ENCODE measurements at places on chromosomes 1 and 21.

GRCh38 chr1:21337010-21337437, 46.8 kb upstream of the ECE1 start:
- no peak for DNase-seq

DNA sequence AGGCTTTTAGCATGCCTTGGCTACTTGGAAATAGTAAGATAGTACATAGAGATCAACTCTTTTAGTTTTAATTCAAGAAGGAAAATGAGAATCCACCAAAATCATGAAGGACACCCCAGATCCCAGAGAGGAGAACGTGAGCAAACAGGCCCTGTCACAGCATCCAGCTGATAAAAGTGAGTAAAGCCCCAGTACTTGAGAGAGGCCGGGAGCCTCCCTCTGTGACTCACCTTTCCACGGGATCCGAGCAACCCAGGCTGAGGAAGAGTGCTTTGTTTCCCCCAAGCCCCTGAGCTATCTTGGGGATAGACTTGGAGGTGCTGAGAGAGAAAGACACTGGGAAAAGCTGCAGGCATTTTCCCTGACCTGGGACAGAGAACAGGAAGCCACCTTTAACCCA, 238.6 kb downstream of the DUSP10 start:
- no peak for DNase-seq

GRCh38 chr1:21816602-21817302, 4.7 kb downstream of the LDLRAD2 start:
- no peak for DNase-seq

DNA sequence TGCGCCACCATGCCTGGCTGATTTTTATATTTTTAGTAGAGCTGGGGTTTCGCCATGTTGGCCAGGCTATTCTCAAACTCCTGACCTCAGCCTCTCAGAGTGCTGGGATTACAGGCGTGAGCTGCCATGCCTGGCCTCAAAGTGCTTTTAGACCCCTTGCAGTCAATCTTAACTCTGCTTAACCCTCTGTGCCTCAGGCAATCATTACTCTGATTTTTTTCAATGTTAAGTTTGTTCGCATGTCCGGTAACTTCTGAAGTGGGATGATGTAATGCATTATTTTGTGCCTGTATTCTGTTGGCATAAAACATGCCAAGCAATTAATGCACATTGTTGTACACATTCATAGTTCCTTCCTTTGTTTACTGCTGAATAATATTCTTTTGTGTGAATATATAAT, 18.6 kb downstream of the SMG7 start:
- no peak for DNase-seq

DNA sequence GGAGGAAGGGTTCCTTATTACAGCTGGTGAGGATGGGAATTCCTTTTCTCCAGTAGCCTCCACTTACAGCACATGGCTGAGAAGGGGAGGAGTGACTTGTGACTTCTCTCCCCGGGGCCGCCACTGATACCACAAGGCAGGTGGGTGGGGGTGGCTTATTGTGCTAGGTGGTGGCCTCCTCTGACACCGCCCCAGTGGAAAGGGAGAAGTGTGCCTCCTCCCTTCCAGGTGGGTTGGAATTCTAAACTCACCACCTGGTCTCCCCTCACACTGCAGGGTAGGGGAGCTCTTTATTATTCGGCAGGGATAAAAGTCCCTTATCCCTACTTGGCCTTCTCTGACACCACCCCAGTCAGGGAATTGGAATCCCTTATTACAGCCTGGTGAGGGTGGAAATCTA, 89.5 kb downstream of the CCDC30 start:
- DNase-seq: no peak

DNA sequence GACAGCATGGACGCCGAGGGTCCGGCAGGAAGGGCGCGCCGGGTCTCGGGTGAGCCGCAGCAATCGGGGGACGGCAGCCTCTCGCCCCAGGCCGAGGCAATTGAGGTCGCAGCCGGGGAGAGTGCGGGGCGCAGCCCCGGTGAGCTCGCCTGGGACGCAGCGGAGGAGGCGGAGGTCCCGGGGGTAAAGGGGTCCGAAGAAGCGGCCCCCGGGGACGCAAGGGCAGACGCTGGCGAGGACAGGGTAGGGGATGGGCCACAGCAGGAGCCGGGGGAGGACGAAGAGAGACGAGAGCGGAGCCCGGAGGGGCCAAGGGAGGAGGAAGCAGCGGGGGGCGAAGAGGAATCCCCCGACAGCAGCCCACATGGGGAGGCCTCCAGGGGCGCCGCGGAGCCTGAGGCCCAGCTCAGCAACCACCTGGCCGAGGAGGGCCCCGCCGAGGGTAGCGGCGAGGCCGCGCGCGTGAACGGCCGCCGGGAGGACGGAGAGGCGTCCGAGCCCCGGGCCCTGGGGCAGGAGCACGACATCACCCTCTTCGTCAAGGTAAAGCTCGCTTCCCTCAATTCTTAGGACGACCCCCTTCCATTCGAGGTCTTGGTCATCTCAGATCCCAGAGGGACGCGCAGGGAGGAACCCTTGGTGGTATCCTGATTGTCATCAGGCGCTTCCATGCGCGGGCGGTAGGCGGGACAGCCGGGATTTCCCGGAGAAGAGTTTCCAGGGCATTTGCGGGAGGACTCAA, 1.6 kb downstream of the CLIC6 start:
- no peak for DNase-seq

DNA sequence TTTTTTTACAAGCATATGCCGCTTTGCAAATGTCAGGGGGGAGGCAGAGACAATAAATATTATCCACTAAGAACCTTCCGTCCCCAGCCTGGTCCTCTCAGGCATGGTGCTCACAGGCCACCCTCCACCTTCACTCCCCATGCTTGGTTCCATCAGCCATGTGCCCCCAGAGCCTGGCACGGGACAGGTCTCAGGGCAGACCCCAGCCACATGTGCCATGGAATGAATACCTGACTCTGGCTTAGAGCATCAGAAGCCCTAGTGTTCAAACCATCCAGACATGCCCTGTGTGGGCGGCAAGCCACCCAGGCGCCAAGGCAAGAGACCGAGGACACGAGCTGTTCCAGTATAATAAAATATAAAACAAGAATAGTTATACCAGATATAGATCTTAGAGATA, 5.4 kb downstream of the LSS start:
- no peak for DNase-seq

GRCh38 chr1:921011-921837, 2.5 kb upstream of the SAMD11 start:
- DNase-seq: peak; percentile 85

- no peak for DNase-seq
Measured at GRCh38 chr1:162616848-162617247, 15.4 kb upstream of the DDR2 start.

- no peak for DNase-seq
Measured at GRCh38 chr1:107817206-107817605, 147.8 kb downstream of the VAV3 start.

GRCh38 chr1:24795236-24795635, 50.0 kb downstream of the CLIC4 start:
- no peak for DNase-seq

DNA sequence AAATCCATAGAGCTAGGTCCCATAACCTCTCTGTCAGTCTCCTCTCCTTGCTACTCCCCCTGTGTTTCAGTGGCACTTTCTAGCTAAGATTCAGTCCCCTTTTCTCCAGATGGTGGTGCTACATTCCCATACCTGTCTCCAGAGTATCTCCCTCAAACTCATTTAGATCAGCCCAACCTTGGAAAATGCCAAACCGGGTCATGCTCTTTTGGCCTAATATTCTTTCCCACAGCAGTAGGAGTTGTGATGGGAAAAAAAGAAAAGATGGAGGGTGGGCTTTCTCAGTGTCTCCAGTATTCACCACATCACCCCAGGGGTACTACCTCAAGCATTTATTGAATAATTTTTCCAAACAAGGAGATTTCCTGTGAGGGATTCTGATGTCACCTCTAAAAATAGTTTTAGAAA, 3.2 kb upstream of the RXFP4 start:
- peak; percentile 72 for DNase-seq

DNA sequence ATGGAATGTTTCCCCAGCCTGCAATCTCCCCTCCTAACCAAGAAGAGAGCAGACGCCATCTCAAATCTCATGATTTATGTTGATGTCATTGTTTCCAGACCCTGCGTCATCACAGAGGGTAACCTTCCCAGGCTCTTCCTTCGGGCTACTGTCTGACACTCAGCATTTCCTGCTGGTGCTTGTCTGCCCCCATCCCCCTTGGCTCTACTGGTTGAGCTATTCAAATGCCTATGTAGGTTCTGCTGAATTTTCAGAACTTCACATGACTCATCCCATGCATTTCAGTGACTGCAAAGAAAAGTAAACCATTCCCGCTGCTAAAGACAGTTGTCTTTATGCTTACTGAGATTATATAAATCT, 24.8 kb upstream of the ITPKB start:
- DNase-seq: no peak

DNA sequence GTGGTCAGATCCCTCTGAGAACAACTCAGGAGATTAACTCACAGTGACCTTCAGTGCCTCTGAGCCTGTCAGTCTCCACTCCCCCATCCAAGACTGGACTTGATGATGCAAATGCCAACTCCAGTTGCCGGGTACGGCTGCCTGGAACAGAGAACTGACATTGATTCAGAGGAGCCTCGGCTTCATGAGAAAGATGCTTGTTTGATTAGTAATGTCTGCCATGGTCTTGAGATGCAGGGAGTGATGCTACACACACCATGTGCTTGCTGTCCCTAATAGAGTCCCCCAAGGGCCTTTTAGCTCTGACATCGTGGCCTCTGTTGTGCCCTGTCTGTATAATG, 51.8 kb upstream of the LRP8 start:
- peak; percentile 3 for DNase-seq

DNA sequence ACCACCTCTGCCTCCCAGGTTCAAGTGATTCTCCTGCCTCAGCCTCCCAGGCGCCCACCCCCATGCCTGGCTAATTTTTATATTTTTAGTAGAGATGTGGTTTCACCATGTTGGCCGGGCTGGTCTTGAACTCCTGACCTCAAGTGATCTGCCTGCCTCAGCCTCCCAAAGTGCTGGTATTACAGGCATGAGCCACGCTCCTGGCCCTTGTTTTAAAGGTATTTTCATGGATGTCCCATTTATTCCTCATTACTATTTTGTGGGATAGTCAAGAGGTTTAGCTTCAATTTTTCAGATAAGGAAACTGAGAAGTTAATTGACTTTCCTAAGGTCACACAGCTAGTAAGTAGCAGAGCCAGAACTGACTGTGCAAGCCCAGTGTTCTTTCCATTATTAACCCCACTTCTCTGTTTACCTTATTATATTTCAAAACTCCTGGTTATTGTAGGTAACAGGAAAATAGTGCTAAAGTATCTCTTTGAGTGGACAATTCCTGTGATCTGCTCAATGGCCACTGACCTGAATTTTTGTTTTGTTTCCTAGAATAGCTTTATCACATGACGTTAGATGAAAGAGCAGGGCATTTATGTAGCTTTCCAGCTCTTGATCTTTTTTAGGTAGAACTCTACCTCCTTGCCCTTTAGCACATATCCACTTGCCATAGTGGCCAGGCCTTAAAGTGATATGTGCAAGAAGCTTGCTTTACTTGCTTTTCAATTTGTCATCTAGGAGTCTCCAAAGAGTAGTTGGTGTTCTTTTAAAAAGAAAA, 13.6 kb downstream of the ZYG11B start:
- DNase-seq: no peak

DNA sequence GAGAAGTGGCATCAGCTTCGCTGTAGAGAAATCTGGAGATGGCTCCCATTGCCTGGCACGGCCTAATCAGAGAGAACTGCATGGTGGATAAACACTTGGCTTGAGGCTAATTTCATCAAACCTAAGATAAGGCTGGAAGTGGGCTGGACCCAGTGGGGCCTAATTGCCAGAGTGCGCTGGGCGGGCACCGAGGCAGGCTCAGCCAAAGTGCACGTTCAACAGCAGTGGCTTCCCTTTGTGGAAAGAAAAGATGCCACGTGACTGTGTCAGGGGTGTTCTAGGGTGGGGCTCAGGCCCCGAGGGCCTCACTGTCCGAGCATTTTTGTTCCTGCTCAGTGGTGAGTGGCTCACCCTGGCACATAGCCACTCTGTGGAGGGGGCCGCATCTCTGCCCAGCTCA, 5.8 kb downstream of the PLCH2 start:
- DNase-seq: no peak

GRCh38 chr1:183106746-183107145, 79.3 kb upstream of the LAMC2 start:
- DNase-seq: no peak

- no peak for DNase-seq
Measured at GRCh38 chr21:32413015-32413504, 554 bp downstream of the EVA1C start.

- no peak for DNase-seq
Measured at GRCh38 chr1:37776946-37777516, 12.1 kb upstream of the EPHA10 start.

GRCh38 chr1:226772446-226773139, 33.5 kb upstream of the ITPKB start:
- no peak for DNase-seq
